Glutamatergic neuron (in vitro differentiated cells): ENCODE measurements at places on chromosomes 7 and 10. TPM values are rescaled to one million over a fixed set of nuclear protein-coding genes. Genes with fewer than 3 reads are reported as not detected.

- peak overlapping the region; percentile 82 for H3K27ac ChIP-seq
- H3K27me3 ChIP-seq = peaks cover 6% of the 10 kb centered on the region
- peak overlapping the region; percentile 73 for H3K4me3 ChIP-seq
- no peaks in the 10 kb centered on the region for H3K36me3 ChIP-seq
- DNase-seq = no peak
Measured at GRCh38 chr7:29354340-29354739, 159.8 kb downstream of the CHN2 start.

GRCh38 chr7:40509287-40509996, 374.6 kb downstream of the SUGCT start:
- H3K27me3 ChIP-seq = no peaks in the 10 kb centered on the region
- H3K36me3 ChIP-seq = no peaks in the 10 kb centered on the region
- H3K27ac ChIP-seq = no peak overlapping the region
- H3K4me1 ChIP-seq = no peaks in the 10 kb centered on the region
- DNase-seq = no peak
- H3K4me3 ChIP-seq = no peak overlapping the region

GRCh38 chr7:106344861-106345260, 60.1 kb upstream of the NAMPT start:
- no peak overlapping the region for H3K4me3 ChIP-seq
- no peaks in the 10 kb centered on the region for H3K4me1 ChIP-seq
- DNase-seq = no peak
- no peaks in the 10 kb centered on the region for H3K27me3 ChIP-seq
- peaks cover 40% of the 10 kb centered on the region for H3K36me3 ChIP-seq

DNA sequence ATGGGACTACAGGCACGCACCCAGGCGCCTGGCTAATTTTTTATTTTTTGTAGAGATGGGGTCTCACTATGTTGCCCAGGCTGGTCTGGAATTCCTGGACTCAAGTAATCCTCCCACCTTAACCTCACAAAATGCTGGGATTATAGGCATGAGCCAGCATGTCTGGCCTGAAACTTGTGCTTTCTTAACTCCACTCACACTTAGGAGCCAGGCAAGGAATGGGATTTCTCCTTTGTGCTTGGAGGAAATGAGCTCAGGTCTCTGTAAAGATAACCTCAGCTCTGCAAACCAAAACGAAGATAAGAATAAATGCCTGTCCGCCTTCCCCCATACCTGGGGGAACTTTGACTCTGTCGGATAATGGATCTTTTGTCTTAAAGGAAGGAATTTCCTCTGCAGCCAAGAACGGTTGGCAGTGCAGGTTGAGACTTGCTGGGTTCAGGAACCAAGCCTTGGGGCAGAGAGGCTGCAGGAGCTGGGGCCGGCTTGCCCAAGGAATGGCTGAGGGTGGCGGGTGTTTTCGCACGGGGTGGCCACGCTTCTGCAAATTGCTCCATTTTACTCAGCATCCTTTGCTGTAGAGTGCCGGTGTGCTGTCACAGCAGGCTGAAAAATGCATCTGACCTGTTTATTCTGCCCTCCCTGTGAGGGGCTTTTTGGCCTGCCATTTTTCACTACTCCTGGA, 174.2 kb downstream of the KIAA1217 start:
- no peak overlapping the region for H3K4me3 ChIP-seq
- H3K27me3 ChIP-seq = peaks cover 2% of the 10 kb centered on the region
- H3K4me1 ChIP-seq = peaks cover 19% of the 10 kb centered on the region
- H3K27ac ChIP-seq = no peak overlapping the region

CYP3A7 gene
- not detected for total RNA-seq

- H3K36me3 ChIP-seq = no peaks in the 10 kb centered on the region
- H3K27ac ChIP-seq = no peak overlapping the region
- H3K4me1 ChIP-seq = peaks cover 30% of the 10 kb centered on the region
Measured at GRCh38 chr7:41133690-41134299, 569.1 kb downstream of the INHBA start.

CPA2 gene
- total RNA-seq = not detected

UPK3B gene
- 6.5 TPM for total RNA-seq

DNA sequence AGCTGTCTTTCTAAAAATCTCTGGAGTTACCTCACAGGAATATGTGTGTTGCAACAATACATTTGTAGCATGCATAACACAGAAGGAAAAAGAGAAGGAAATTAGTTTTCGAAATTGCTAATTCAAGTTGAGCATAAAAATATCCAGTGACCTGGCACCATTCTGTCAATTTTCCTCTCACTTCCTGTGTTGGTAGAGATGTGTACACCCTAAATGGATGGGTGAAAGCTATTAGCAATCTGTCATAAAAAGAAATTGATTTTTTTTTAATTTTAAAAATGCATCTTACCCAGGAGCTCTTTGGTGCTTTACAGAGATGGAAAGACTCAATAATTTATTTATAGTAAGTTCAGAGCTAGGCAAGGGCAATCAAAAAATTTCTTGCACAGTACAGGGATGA, 333.3 kb upstream of the TMEM229A start:
- H3K27me3 ChIP-seq = no peaks in the 10 kb centered on the region
- no peak overlapping the region for H3K27ac ChIP-seq
- no peak overlapping the region for H3K4me3 ChIP-seq

DNA sequence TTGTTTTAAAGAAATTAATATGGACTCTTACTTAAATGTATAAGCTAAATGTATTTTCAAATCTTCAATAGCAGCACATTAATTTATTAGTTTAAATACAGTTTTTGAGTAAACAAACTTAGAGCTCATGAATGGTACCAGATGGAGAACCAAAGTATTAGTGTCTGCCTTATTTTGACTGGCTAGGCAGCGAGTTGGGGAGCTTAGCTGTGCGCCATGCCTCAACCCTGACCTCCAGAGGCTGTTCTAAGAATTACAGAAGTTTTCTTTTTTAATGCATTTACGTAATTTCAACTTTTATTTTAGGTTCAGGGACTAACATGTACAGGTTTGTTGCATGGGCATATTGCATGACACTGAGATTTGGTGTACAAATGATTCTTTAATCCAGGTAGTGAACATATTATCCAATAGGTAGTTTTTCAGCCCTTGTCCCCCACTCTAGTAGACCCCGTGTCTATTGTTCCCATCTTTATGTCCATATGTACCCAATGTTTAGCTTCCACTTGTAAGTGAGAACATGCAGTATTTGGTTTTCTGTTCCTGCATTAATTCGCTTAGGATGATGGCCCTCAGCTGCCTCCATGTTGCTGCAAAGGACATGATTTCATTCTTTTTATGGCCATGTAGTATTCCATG, 166.8 kb downstream of the IQUB start:
- H3K27ac ChIP-seq = no peak overlapping the region
- no peaks in the 10 kb centered on the region for H3K27me3 ChIP-seq
- peaks cover 6% of the 10 kb centered on the region for H3K4me1 ChIP-seq
- H3K4me3 ChIP-seq = no peak overlapping the region
- no peaks in the 10 kb centered on the region for H3K36me3 ChIP-seq

NPFFR1 gene
- not detected for total RNA-seq

DNA sequence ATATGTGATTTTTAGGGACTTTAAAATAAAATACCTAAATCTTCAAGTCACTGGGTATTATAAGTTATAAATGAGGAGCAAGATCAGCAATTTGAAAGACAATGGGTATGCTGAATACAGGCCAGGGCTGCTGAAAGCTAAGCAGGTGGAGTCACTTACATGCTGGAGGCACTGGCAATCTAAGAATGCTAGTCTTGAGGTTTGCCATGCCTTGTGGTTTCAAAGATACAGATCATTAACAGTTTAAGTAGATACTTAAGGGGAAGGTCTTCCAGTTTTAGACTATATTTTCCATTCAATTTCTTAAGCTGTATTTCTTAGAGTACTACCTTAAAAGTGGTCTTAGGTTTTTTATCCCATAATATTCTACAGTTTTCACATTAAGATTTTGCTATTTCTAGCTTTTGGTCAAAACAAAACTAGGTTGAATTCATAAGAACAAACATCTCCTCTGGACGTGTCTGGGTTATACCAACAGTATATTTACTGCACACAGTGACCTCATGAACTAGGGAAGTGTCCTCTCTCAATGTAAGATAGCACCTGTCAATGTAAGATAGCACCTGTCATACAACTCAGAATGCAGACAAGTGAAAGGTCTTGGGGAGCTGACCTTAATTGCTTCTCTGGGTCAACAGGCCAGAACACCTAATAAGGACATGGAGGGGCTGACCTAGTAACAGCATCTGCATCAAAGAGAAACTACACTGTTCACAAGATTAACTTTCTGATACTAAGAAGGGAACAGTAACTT, 2.0 kb downstream of the SRI start:
- H3K36me3 ChIP-seq = peaks cover 4% of the 10 kb centered on the region
- DNase-seq = no peak
- no peaks in the 10 kb centered on the region for H3K27me3 ChIP-seq
- peak overlapping the region; percentile 88 for H3K4me3 ChIP-seq

ZNF282 gene
- 22.9 TPM for total RNA-seq

ODAD2 gene
- total RNA-seq = not detected

DNA sequence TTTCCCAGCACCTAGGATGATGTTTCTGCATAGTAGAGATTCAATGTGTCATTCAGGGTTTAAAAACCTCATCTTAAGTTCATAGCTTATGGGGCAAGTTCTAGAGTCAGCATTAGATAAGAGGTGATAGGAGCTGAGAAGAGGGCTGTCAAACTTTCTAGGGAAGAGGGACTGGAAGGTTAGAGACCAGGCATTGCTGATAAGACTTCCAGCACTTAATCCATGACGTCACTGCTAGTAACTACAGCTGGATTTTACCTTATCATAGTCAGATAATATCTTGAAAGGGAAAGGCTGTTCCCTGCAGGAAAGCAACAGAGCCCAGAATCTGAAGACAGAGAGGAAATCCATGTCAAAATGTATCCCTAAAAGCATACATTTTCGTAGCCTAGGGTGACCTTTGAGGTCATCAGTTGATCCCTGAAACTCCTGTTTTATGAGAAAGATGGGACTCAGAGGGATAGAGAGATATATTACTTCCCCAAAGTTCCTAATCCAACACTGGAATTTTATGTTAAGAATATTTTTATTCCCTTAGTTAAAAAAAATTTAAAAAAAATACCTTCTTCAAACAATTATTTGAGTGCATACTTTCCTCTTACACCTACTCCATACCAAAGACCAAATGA, 3.3 kb upstream of the CPED1 start:
- peaks cover 2% of the 10 kb centered on the region for H3K4me1 ChIP-seq
- peaks cover 1% of the 10 kb centered on the region for H3K27me3 ChIP-seq
- no peak overlapping the region for H3K4me3 ChIP-seq
- H3K27ac ChIP-seq = no peak overlapping the region
- H3K36me3 ChIP-seq = no peaks in the 10 kb centered on the region

SLC26A5 gene
- total RNA-seq = not detected

GRCh38 chr7:137454246-137454724, 110.8 kb upstream of the PTN start:
- H3K4me1 ChIP-seq = peaks cover 9% of the 10 kb centered on the region
- DNase-seq = no peak
- H3K27me3 ChIP-seq = no peaks in the 10 kb centered on the region
- H3K36me3 ChIP-seq = no peaks in the 10 kb centered on the region
- no peak overlapping the region for H3K27ac ChIP-seq

- H3K36me3 ChIP-seq = no peaks in the 10 kb centered on the region
- no peak overlapping the region for H3K4me3 ChIP-seq
- no peak overlapping the region for H3K27ac ChIP-seq
- H3K4me1 ChIP-seq = peaks cover 4% of the 10 kb centered on the region
Measured at GRCh38 chr7:46153951-46154787, 233.1 kb upstream of the IGFBP3 start.

HGF gene
- not detected for total RNA-seq
